ENCODE measurements at places on chromosomes 6 and 20.

GRCh38 chr6:97068211-97068610 lies 143.7 kb downstream of the KLHL32 start:
- no peak for DNase-seq

DNA sequence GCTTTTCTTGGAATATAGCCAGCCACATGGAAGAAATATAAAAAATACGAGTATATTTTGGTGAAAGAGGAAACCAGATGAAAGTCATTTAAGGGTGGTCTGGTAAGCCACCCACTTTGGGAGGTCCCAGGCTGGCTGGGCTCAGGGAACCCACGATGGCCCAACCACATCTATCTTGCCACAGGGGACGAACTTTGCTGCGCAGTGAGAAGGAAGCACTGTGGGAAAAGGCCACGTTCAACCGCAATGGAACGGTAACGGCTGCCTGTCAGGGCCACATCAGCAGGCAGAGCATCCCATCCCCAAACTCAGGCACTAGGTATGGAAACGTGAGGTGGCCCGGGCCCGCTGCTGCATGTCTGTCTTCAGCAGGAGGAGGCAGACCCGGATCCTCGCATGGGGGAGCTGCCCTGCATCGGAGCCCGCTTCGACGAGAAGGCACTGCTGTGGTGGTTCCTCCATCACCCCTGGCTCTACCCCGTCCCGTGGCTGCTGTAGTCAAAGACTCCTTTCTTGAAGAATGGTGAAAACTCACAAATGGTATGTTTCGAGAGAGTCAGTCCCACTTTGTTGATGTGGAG lies 300.4 kb downstream of the KIF16B start:
- DNase-seq = no peak

GRCh38 chr6:75963569-75963968 lies 108.9 kb downstream of the IMPG1 start:
- no peak for DNase-seq

DNA sequence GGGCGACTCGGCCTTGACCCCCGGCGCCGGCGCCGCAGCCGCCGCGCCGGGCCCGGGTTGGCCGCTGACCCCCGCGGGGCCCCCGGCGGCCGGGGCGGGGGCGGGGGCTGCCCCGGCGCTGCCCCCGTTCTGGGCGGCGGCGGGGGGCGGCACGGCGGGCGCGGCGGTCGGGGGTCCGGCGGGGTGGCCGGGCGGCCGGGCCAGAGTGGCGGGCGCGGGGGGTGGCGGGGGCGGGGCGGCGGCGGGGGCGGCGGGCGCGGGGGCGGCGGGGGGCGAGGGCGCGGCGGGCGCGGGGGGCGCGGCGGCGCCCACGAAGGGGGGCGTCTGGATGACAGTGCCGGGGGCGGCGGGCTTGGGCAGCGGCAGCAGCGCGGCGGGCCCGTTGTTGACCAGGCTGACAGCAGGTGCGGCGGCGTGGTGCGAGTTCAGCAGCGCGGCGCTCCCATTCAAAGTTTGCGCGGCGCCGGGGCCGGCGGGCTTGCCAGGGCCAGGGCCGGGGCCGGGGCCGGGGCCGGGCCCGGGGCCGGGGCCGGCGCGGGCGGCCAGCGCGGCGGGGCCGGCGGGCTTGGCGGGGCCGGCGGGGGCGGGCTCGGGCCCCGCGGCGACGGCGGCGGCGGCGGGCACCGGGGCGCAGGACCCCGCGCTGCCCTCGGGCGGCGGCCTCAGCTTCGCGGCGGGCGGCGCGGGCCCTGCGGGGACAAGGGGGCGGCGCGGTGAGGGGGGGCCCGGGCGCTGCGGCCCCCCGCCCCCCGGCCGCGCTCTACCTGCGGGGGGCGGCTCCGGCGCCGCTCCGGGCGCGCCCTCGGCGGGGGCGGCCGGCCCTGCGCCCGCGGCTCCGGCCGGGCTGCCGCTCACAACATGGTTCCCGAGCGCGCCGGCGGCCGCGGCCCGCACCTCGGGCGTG lies 659 bp downstream of the TAF4 start:
- no peak for DNase-seq

DNA sequence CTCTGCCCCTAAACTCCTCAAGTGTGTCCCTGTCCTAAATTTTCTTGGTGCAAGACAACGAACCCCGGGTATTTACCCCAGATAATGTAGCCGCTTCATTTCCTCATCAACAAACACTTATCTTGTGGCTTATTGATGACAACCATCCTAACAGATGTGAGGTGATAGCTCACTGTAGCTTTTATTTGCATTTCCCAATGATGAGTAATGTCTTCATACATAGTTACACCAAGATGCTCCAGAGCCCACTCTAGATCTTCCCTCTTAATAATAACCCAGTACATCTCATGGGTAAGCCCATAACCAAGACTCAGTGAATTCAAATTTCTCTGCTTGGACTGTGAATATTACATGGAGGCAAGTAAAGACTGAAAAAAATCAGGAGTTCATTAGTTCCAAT lies 48.2 kb upstream of the BEND6 start:
- DNase-seq = no peak

GRCh38 chr20:48455651-48456365 lies 372.0 kb downstream of the PREX1 start:
- DNase-seq = no peak

- no peak for DNase-seq
Observed at GRCh38 chr6:51049983-51050877, 231.6 kb downstream of the TFAP2B start.

- DNase-seq = no peak
Observed at GRCh38 chr6:127090051-127090450, 28.4 kb upstream of the RSPO3 start.

DNA sequence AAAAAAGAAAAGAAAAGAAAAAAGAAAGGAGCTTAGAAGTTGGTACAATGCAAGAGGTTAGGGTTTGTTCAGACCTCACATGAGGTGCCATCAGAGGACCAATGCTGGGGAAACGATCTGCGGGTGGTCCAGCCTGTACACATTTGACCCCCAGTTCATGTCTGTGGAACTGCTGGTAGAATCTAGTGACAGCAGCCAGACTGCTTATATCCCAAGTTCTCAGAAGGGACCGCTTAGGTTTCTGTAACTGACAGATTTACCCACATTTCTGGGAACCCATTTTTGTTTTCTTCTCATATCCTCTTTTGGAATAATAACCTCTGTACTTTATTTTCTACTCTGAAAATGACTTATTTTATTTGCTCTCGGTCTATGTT lies 4.7 kb downstream of the PPP1R18 start:
- DNase-seq = no peak

GRCh38 chr6:96391776-96392360 lies 129.7 kb upstream of the UFL1 start:
- DNase-seq = no peak

DNA sequence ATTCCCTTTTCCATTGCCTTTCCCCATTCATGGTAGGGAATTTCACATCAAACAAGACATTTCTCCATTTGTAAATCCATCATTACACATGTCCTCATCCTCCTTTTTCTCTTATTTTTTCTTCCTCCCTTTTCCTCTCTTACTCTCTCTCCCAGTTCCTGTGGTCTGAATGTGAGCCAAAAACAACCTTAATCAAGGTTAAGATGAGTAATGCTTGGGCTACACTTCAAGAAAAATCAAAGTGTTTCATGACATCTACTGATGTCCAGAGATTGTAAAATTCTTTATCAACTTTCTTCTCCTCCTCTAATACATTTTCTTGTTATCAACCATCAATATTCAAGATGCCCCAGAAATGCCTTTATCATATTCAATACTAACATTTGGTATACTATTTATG lies 208.0 kb upstream of the PRND start:
- DNase-seq = no peak

GRCh38 chr6:13776602-13777001 lies 37.8 kb downstream of the MCUR1 start:
- DNase-seq = no peak

DNA sequence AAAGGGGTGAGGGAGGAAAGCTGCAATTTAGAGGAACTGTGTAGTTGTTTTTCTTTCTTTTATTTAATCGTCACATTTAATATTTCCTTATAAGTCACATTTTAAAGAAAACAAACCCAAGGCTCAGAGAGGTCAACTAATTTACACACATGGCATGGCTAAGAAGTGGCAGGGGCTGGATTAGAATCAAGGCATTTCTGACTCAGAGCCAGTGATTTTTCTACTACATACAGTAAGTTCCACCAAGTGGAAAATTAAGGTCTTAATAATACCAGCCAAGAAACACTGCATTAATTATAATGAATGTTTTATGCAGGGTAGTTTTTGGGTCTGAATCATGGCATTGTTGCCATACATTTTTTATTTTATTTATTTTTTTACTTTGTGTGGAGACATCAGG lies 607.7 kb upstream of the CITED2 start:
- DNase-seq = no peak

- no peak for DNase-seq
Observed at GRCh38 chr6:137149035-137149393, 24.4 kb downstream of the IL22RA2 start.

GRCh38 chr20:18719426-18719825 lies 94.2 kb upstream of the SCP2D1 start:
- no peak for DNase-seq

DNA sequence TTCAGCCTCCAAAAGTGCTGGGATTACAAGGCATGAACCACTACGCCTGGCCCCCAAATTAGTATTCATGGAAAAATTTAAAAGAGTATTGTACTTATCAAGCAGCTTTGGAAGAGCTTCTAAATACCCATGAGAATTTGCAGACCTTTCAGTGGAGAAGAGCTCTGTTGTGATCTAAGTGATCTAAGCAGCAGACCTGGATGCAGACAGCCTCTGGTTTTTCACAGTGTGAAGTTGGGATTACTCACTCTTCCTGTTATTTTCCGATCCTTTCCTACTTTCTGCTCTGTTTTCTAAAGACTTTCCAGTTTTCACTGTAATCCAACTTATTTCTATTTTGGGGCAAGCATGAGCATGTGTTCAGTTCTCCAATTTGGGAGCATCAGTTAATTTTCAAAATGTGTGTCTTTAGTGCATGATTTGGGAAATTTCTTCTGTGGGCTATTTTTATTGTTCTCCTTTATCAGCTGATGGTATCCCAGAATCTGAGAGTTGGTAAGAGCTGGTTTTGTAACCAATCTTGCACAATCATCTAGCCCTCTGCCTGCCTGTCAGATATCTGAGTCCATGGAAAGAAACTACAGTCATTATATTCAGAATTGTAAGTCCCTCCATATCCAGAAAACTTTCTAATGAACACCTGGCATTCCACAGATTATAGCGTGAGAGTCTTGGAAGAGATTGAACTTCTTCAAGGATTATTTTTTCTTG lies 207.7 kb upstream of the DTNBP1 start:
- no peak for DNase-seq
